ENCODE measurements at places on chromosomes 11 and 22.

DNA sequence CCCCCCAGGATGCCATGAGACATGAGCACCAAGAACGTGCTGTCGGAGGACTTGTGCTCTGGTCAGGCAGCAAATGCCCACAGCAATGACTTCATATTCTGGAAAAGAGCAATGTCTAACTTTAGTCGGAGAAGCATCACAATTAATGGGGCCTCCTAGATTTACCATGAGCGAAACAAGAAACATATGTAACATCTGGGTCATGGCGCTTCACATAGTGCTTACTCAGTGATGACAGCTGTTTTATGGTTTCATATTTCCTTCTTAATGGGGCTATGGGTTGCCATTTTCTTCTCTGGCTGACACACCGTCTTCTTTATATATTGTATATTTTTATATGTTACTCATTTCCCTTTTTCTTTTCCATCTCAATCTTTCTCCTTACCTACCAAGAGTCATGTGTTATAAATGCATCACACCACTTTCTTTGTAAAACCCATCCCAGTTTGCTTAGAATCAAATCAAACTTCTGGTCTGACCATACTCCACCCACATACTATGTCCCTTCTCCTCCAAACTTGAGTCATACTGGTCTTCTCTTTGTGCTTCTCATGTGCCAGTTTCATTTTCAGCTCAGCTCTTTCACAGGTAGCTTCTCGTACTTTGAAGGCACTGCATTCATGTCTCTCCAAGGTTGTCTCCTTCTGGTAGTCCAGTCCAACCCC lies 9.4 kb upstream of the CASP12 start:
- DNase-seq = no peak

GRCh38 chr11:63911440-63911839 lies 5.5 kb downstream of the RCOR2 start:
- no peak for DNase-seq

DNA sequence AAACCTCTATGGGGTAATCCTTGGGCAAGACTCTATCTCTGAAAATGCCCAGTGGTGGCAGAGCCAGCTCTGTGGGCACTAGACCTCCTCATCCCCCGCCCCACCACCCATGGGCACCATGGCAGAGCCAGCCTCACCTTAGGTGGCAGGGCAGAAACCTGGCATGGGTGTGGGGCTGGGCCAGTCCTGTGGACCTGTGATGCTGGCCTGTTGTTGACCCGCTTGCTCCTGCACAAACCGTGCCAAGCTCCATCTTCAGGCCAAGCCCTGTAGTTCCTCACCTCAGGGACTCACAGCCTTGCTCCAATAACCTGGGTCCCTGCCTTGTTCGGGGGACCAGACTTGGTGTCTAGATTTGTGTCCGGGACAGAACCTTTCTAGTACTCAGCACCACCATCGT lies 8.9 kb upstream of the SERPINH1 start:
- DNase-seq = no peak

DNA sequence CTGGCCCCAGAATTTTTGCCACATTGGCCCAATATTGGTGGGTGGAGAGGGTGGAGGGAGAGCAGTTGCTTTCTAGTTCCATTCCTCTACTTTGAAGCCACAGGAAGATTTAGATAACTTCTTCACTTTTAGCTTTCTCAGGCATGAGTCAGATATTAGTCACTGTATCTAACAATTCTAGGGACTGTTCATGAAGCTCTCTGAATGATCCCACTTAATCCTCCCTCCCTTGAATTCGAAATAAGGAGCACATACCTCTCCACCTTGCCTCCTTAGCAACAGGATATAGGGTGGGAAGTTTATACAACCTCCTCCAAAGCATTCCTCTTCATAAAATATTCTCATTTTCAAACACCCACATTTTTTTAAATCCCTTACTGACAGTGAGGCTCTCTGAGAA lies 13.5 kb downstream of the FSHB start:
- DNase-seq = no peak

GRCh38 chr11:104369761-104370160 lies 205.8 kb upstream of the PDGFD start:
- DNase-seq = no peak

DNA sequence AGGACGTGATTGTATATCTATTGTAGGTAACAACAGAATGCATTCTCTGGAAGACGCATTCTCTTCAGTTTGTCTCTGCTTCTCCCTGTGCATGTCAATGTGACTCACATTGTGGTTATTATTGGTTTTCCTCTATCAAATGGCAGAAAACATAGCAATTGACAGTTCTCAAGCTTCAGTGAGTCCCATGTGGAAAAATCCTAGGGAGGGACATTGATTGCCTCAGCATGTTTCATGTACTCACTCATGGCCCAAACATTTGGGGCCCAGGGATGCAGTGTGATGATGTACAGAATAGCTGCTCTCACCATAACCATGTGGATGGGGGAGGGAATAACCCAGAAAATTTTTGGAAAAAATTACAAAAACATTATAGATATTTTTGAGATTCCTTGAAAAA lies 9.3 kb upstream of the ARL14EP start:
- DNase-seq = no peak

DNA sequence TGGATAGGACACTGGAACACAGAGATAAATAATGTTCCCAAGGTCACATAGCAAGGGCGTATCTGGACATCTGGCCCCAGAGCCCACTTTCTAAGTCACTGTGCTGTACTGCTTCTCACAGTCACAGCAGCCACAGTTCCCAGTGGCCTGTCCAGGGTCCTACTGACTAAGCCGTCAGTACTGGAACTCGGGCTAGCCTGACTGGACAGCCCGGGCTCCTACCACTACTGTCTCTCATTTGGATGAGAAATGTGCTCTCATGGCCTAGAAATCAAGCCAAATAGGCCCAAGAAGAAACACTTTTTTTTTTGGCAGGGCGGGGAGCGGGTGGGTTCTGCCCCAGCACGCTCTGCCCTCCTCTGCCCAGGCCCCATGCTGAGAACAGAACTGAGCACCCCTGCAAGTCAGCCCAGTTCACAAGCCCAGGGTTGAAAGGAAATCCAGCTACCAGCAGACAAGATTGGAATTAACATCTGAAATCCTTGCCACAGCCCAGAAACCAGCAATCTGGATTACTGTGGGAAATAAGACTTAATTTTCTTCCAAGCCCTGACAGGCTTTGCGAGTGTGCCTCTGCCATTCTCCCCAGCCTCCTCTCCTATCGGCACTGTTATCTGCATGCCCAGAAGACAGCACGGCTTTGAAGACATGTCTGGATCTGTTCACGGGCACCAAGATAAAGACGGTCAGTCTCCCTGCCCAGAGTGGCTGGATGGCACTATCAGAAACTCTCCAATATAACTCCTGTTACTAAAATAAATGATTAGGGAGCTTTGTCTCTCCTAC lies 182.9 kb upstream of the NCAM1 start:
- peak; percentile 70 for DNase-seq

- DNase-seq = peak; percentile 42
Measured at GRCh38 chr11:15276621-15277020, 161.9 kb downstream of the INSC start.

DNA sequence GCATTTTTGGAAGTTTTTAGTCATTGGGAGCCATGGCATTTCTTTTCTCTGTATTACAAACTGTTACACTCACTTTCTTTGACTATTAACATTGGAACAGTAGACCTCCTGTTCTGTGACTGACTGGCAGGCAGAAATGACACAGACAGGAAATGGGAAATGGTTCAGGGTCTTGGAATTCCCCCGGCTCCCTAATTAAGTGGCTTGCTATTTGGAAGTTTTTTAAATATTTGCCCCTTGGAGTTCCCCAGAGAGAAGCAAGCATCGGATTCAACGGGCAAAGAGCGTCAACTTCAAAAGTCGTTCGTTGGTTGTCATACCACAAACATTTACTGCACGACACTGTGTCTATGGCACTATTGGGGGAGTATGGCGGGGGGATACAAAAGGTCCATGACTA lies 1.1 kb upstream of the BIRC2 start:
- no peak for DNase-seq

All from SK-N-SH (cell line).